ENCODE measurements at places on chromosomes 1 and 21.

DNA sequence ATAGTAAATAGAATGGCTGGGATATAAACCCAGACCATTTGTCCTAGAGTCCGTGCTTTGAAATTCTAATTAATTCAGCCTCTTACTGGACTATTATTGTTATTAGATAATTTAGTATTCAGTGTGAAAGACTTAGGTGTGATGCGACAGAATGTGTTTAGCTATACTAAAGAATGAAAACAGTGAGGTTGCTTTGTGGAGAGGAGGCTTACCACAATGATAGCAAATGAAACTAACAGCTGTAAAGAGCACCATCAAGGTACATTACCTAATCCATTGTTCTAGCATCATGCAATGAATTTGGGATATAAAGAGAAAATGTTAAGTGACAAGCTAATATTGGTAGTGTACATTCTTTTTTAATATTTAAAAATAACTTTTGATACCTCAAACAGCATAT is 911.1 kb downstream of the KCNT2 start:
- DNase-seq: no peak

DNA sequence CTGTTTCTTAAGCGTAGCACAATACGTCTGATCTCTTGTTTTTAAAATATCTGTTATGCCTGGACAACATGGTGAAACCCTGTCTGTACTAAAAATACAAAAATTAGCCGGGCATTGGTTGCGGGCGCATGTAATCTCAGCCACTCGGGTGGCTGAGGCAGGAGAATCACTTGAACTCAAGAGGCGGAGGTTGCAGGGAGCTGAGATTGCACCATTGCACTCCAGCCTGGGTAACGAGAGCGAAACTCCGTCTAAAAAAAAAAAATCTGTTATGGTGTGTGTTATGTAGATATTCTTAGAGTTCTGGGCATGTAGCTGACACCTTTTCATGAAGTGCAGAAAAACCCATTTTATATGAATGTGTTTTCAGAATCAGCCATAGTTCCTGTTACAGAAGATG is 38.2 kb downstream of the RABGAP1L start:
- no peak for DNase-seq

DNA sequence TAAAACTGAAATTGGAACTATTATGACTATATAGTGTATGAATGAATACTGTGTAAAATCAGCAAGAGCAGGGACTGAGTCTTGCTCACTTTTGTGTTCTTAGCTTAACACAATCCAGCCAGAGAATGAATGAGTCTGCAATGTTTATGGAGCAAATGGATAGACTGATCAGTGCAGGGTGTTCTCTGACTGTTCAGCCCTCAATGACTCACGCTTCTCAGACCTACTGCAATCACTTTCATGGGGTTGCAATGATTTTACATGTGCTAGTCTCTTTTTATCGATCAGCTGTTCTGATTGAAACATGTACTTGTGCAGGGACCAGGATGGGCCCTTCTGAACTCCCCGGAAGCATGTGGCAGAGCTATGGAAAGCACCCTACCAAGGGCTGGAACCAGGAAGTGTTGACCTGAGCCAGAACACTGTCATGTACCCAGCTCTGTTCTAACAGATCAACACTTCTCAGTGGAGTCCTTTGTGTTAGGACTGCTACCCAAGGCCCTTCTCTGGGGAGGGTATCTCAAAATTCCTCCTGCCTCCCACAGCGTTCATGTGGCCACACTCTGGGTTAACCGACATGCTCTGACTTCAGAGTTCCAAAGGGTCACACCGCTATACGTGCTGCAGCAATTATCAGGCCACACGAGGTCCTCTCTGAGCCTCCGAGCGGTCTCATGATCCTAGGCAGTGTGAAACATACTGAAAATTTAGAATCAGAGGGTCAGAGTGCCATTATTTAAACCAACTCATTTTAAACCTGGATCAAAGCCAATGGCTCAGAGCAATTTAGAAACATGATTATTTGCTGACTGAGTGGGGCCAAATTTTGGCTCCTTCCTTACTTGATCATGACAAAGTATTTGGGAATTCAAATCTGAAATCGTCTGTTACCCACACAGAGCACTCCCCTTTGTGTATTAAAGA is 35.2 kb downstream of the GRIK1 start:
- peak; percentile 22 for DNase-seq

- DNase-seq: no peak
Observed at GRCh38 chr21:38691631-38692030, 114.1 kb upstream of the ETS2 start.

GRCh38 chr1:201640624-201641023 is 101.7 kb downstream of the NAV1 start:
- no peak for DNase-seq

- DNase-seq: no peak
Observed at GRCh38 chr1:52663716-52664115, 30.7 kb downstream of the SHISAL2A start.

DNA sequence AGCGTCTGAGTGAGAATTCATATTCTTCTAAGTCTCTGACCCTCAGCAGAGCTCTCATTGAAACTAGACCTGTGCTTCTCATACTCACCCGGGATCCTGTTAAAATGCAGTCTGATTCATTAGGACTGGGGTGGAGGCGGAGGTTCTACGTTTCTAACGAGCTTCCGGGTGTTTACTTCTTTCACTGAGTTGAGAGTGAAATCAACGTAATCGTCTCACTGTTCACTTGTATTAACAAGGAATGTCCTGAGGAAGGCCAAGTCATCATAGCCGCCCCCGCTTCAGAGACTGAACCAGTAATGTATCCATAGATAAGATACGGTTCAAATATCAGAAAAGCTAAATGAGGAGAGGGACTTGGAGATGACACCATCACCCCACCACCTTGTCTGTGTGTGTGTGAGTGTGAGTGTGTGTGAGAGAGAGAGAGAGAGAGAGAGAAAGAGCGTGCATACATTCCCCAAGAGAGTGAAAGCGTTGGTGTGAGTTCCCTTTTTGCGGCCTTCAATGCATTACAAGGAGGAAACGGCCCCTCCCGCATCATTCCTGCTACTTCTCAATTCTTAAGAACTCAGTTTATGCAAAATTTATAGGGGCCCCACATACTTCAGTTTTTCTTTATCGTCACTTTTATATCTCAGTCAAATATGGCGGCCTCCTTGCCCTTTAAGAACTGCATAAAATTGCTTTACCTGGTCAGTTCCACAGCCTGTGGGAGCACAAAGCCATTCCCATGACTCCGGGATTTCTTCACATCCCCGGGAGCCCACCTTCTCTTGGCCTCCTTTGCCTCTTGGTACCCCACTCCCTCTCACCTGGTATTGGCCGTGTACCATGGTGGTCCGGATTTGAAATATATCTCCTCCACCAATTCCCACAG is 19.8 kb downstream of the KMO start:
- DNase-seq: no peak

- DNase-seq: no peak
Observed at GRCh38 chr1:105608713-105609112, 1447.8 kb upstream of the PRMT6 start.

DNA sequence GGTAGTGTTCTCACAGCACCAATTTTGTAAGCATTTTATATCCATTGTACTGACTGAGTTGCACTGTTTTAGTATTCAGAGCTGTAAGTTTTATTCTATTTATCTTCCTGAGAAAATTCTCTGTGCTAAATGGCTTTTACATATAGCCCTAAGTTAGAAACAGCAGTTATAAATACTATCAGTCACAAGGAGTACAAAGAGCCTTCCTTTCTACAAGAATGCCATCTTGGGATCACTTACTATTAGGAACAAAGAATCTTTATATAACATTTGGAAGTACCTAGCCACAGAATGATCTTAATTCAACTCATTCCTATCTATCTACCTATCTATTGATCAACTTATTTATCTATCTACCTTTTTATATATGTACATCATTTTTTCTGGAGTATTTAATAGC is 423.9 kb upstream of the RGS18 start:
- no peak for DNase-seq

DNA sequence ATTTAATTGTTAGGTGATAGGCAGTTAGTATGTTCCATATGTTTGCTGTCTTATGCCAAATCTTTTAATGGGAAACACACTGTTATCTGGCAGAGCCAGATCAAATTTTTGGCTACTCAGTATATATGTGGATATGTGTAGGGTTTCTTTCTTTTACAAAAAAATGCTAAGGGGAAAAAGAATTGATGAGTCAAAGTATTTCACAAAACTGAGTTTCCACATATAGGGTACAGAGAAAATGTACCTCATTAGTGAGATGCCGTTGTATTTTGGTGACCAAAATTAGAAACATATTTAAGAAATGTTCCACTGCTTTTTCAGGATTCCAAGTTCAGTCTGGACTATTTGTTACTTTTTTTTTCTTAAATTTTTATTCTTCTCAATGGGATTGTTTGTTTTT is 201.2 kb upstream of the PTGFR start:
- DNase-seq: no peak

DNA sequence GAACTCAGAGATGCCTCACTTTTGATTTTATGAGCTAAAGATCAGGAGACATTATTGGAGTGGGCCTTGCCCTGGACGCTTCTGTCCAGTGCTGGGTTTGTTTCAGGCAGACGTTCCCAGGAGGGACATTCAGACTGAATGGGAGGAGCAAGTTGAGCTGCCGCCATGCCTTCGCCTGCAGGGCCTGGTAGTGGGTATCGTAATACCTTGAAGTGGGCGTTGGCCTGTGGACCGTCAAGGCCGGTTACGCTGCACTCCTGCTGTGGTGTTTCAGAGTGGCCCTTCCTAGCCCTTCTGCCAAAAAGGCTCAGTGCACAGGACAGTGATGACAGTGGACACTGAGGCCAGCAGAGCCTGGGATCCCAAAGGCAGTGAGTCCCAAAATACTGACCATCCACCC is 1.6 kb downstream of the FAM3B start:
- DNase-seq: no peak

GRCh38 chr1:229205854-229206253 is 65.1 kb upstream of the RAB4A start:
- no peak for DNase-seq

DNA sequence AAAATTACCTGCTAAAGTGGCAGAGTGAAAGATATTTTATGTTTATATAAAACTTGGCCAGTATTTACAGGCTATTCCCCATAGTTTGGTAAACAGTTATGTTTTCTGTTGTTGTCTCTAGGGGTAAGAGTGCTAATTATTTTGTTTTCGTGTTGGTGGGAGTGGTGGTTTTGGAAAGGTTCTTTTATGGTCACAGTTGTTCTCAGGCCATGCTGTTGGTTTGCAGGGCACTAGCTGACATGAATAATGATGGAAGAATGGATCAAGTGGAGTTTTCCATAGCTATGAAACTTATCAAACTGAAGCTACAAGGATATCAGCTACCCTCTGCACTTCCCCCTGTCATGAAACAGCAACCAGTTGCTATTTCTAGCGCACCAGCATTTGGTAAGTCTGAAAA is 92.5 kb downstream of the ITSN1 start:
- DNase-seq: no peak

GRCh38 chr1:70945251-70945650 is 102.4 kb downstream of the PTGER3 start:
- DNase-seq: no peak

DNA sequence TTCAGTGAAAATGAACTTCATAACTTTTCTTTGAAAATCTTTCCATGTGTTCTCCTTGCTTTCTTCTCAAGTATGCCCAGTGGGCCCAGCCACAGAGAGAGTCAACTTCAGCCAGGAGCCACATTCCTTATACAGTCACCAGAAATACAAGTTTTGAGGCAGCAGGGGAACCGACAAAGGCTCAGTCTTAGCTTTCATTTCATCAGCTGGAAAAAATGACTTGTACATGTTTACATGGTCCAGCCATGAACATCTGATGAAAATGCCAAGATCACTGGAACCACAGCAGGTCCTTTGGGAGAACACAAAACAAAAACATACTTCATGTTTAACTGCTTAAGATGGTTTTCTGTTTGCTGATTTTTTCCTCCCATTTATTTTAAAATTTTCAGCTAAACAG is 72.5 kb downstream of the SYDE2 start:
- no peak for DNase-seq

DNA sequence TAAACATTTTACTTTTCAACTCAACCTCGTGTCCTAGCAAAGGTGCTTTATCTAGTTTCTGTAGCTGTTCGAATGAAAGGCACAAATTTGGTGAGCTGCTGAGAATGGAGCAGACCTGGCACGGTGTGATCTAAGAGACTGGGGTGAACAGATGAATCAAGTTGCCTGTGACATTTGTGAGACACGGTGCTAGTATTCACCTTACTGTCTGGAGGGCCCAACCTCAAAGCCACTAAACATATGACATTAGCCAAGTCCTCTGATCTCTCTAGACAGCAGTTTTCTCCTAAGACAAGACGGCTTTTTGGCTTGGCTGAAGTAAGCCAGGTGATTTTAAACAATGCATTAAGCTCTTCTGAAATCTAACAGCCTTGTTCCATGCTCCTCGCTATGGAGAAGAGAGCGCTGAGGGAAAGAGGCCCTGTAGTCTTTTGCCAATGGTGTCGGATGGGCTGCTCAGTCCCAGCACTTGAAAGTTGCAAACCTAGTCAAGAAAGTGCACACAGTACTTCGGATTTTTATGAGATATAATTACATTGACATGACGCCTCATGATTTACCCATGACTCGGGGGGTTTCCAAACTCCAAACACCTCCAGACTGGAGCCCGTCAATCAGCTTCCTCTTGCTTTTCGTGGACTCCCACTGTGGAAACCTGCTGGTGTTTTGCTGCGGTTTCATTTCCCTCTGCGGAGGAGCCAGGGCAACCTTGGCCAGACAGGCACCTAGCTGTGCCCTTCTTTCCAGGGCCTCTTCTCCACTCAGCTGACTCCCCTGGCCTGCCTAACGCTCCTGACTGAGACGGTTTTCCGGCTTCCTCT is 794 bp upstream of the TOR3A start:
- DNase-seq: no peak

GRCh38 chr1:33256471-33257206 is at the start of gene ZNF362:
TSS of gene ZNF362 (plus strand) at chr1:33256492. CDS start at chr1:33270575, 14,083 bp downstream.
- peak; percentile 63 for DNase-seq

DNA sequence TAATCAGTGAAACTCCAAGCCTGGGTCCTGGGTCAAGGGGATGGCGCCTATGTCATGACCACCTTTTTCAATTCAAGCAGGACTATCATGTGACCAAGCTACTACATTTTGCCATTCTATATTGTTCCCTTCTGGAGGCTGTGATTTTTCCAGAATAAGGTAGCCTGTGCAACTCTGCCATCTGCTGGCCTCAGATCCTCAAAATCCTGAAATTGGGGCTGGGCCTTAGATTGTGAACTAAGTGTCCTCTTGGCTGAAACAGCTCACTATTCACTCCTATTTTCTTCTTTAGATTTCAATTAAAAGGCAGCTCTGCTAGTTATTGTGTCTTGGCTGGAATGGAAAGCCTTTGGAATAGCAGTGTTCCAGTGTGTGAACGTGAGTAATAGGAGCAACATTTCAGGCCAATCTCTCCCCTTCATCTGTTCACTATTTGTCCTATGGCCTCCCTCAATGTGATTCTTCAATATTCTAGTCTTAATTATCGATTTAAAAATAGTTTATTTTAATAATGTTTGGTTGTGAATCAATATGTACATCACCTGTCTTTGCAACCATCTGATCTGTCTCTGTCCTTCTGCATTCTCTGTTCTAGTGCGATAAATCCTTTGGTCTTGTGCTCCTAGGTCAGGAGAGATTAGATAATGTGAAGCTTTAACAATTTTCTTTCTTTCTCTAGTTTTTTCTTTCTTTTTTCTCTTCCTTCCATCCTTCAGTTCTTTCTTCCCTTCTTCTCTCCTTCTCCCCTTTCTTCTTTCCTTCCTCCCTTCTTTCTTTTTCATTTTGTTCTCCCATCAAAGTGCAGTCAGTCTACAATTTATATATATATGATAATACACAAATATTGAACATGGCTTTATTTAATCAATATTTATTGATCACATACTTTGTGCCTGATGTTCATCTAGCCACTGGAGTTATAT is 69.8 kb downstream of the CR1 start:
- no peak for DNase-seq

- no peak for DNase-seq
Observed at GRCh38 chr1:206753141-206753540, 17.4 kb upstream of the IL19 start.
